GM23248 (cell line): ENCODE measurements at places on chromosomes 7 and 10. TPM values are rescaled to one million over a fixed set of nuclear protein-coding genes. Genes with fewer than 3 reads are reported as not detected.
A peak's percentile ranks its signal among the peaks of the same experiment; 100 is the strongest.

MTPN gene
- total RNA-seq: 145 and 159 TPM in 2 replicates

DNA sequence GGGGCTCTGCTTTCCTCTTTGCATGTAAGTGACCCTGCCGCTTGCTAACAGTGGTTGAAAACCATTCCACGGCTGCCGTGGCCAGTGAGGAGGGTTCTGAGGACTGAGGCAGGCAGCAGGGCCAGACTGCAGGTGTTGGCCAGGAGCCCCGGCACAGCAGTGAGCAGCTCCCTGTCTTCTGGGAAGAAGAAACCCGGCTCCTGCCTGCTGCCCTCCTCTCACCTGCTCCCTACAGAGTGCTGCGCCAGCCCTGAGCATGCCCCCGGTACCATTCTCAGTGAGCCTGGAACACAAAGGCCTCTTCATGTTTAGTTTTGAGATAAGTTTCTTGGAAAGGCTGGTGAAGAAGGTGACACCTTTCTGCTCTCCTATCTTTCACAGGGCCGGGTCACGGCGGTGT, 199.9 kb downstream of the TAX1BP1 start:
- DNase-seq: no peak

- no peak for DNase-seq
Measured at GRCh38 chr7:30140456-30140855, 5.7 kb downstream of the MTURN start.

DNA sequence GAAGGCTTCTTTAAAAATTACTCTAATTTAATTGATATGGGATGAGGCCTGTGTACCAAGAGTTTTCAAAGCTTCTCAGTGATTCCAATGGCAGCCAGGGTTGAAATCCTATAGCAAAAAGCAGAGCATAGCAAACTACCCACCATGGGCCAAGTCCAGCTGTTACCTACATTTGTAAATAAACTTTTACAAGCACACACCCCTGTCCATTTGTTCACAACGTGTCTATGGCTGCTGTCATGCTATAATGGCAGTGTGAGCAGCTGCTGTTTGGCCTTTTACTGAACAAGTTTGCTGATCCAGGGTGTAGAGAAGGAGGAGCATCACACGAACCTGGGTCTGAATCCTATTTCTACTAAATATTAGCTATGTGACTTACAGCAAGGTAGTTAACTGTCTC, 50.0 kb downstream of the NPY start:
- no peak for DNase-seq

GRCh38 chr10:111677759-111678158, 505.8 kb downstream of the GPAM start:
- peak; percentile 81 for DNase-seq
